Left forelimb (tissue), 1 donor: ENCODE measurements at places on chromosomes 6 and 20.

DNA sequence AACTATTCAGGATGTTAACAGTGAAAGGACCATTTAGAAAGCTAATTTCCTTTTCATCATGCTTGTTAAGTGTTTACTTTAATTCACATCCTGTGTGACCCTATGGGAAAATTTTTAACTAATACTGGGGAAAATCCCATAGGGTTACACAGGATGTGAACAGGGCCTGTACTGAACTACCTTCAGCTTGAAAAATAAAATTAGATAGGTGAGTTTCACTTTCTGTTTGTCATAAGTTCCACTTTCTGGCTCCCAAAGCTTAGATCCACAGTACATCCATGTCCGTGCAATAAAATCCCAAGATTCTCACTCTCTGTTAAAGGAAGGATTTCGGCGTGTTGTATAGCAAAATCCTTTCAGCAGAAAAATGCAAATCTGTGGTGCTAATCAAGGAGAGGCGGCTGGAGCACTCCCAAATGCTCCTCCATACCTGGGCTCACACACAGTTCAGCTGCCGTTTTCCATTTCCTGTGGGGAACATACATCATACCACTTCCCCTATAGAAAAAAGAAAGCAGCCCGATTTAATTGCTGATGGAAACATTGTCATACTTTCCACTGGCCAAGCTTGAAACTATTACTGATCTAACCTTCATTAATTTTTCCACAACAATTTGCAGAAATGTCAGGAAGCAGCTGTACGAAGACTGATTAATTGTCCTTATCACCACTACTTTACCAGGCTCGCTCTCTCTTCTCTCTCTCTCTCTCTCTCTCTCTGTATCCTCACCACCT, 125.2 kb downstream of the HIVEP2 start:
- peak; percentile 68 for DNase-seq

- DNase-seq: no peak
These were observed 98.3 kb downstream of the CDC5L start for GRCh38 chr6:44485601-44486401.

DNA sequence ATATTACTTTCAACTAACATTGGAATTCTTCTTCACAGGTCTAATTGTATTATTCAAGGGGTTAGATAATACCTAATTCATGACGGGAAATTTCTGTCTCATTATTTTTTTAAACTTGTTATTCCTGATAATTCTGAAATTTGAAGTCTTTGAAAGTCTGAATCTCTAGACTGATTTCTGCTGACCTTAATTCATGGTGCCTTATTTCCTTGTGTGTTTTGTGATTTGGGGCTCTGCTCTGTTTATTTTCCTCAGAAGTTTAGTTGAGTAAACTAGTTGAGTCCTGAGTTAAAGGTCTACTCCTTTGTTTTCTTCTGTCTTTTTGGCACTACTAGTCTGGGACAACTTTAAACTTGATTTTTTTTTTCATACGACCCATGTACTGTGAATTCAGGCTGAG, 5.9 kb downstream of the DEFB118 start:
- no peak for DNase-seq

- no peak for DNase-seq
These were observed 5.7 kb downstream of the SASH1 start for GRCh38 chr6:148348335-148348734.

- no peak for DNase-seq
These were observed 250.9 kb upstream of the JAG1 start for GRCh38 chr20:10924644-10925201.

GRCh38 chr20:46063652-46064054, 26.1 kb downstream of the NCOA5 start:
- DNase-seq: no peak
